Stimulated activated CD8-positive, alpha-beta memory T cell treated with anti-CD3 and anti-CD28 coated beads, Interleukin-2, amount 100 ng/mL, for 1 hour (primary cell): ENCODE measurements at places on chromosomes 13 and 19.

- no peak for DNase-seq
Measured at GRCh38 chr19:51668216-51668615, 21.6 kb upstream of the SIGLEC14 start.

DNA sequence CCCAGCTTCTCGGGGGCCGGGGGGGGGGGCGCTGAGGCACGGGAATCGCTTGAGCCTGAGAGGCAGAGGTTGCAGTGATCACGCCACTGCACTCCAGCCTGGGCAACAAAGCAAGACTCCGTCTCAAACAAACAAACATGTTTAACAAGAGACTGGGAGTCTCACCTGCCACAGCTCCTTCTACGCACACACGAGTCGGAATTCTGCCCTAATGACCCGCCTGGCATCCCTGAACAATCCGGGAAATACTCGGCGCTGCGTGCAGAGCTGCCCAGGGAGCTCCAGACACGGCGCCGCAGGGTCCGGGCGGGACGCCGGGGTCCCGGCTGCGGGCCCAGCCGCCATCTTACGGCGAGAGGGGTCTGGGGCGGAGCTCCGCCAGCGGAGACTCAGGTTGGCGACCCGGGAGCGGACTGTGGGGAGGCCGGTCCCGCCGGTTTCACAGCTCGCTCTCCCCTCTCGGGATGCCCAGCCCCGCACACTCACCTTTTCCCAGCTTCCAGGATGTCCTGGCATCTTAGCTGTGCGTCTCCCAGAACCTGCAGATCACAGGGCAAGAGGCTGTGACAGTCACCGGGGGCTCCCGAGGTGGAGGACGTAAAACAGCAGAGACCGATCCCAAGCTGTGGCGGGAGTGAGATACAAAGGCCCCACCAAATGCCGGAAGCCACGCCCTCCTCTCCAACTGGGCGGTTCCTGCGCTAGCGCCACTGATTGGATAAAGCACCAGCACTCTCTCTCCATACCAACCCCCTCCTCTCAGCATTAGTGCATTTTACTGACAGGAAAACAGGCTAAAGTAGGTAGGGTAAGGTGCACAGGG is 23.6 kb upstream of the ZNF724 start:
- peak; percentile 81 for DNase-seq

GRCh38 chr19:571566-571974 is 826 bp upstream of the BSG start:
- no peak for DNase-seq

DNA sequence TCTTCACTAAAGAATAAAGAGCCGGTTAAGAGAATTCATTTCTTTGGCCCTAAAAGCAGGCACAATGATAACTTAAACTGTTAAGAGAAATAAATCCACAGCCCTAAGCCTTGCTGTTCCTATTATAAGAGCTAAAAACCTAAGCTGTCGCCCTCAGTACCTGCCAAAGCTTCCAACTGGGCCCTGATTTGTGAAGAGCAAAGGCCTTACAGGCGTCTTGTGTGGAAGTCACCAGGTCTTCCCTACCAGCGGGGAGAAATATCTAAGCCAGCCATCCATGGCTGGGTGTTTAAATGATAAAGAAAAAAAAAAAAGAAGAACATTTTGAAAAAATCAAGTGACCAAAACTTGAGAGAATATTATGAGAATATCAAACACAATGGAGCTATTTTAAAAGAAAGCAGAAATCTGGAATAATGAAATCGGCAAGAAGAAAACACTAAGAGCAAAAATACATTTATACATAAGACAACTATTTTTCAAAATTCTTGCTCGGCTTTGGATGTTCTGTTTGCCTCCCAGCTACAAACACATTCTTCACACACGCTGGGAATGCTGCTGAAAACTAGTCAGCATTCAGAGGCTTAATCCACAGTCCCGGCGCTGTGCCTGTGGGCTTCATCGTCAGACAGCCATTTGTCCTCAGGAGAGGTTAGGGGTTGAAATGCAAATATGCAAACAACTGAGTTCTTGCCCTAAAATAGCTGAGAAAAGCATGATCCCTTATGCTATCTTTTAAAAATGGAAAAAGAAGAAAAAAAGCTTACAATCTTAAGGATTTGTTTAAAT is 89.8 kb upstream of the LSM14A start:
- DNase-seq = no peak

GRCh38 chr13:45917019-45917418 is 65.5 kb upstream of the SIAH3 start:
- DNase-seq = no peak

DNA sequence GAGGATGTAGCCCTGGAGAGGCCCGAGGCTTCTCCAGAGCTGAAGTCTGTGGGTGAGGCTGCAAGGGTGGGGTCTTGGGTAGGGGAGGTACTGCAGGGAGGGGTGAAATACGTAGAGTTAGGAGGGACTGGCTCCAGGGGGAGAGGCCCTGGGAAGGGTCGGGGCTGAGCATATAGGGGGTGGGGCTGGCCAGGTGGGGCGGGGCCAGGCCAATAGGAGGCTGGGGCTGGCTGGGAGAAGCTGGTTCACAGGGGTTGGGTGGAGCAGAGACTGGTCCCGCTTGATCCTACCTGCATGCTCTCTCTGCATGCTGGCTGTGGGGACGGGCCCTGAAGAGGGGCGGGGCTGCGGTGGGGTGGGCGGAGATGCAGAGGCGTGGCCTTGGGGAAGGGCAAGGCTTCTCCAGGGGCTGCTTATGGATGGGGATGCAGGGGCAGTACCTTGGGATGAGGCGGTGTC is 51.9 kb downstream of the CELF5 start:
- DNase-seq = no peak

DNA sequence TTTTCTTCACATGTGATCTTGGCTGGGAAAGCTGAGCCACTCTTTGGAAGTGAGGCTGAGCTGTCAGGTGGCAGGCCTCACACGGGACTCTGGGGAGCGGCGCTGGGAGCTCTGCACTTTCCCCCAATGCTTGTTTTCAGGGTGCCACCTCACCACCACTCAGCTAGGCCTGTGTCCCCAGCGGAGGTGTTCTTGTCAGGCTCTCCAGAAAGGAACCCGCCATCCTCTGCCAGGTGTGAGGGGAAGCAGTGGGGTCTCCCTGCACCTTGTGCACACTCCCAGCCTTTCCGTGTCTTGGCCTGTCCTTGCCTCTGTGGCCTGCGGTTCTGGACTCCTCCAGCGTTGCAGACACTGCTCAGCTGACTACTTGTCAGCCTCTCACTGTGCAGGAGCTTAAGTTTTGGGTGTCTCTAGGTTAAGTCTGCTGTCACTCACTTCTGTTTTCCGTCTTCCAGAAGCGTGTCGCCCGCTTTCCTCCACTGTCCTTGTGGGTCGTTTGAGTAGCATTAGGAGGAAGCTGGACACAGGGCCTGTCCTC is 51.9 kb downstream of the GGACT start:
- no peak for DNase-seq

DNA sequence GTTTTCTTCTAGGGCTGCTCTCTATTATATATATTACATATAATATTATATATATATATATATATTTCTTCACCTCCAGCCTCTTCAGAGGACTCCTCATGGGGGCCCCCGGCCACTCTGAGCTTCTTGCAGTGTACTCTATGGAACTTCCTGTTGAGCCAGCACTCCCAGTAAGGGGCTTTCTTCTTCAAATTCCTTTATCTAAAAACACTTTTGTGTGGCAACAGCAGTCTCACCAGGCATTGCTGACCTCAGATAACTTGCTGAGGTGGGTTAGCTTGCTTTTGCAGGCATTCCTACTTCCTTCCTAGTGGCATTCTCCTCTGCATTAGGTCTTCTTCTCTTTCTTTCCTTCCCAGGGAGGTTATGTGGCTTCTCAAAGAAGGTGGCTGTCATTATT is 381.5 kb downstream of the MYO16 start:
- no peak for DNase-seq

GRCh38 chr13:19864024-19864745 is 736 bp upstream of the ZMYM5 start:
- DNase-seq = peak; percentile 38

DNA sequence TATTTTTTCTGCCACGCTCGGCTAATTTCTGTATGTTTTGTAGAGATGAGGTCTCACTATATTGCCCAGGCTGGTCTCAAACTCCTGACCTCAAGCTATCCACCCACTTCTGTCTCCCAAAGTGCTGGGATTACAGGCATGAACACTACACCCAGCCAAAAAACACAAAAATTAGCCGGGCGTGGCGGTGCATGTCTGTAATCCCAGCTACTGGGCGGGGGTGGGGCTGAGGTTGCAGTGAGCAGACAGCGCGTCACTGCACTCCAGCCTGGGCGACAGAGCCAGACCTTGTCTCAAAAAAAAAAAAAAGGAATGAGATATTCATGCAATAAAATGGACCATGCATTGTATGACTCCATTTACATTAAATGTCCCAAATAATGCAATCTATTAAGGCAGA is 32.2 kb downstream of the VASP start:
- no peak for DNase-seq
